A549 treated with RU486 at 1 μM for 4 hours (cell line): ENCODE measurements at places on chromosomes 11 and 22. TPM values are rescaled to one million over a fixed set of nuclear protein-coding genes. Genes with fewer than 3 reads are reported as not detected.

Gene ZPR1
- total RNA-seq: 51.3 to 65.0 TPM (median 56.8 TPM) in 5 replicates

Gene KCNJ1
- total RNA-seq: not detected in 5 replicates

Gene C11orf87
- total RNA-seq: 0.02 to 0.03 TPM in 2 of 5 replicates, not detected in the others

Gene RFPL2
- 0.09 to 0.23 TPM (median 0.13 TPM) in 4 of 5 replicates, not detected in the other for total RNA-seq

Gene IL18
- total RNA-seq: 62.5 to 98.1 TPM (median 93.9 TPM) in 5 replicates

Gene BARX2
- not detected in 5 replicates for total RNA-seq

Gene OR52A1
- not detected in 5 replicates for total RNA-seq

Gene CALCB
- total RNA-seq: 0.08 to 0.09 TPM in 2 of 5 replicates, not detected in the others

Gene SYCE3
- total RNA-seq: 0.56 to 0.66 TPM (median 0.58 TPM) in 3 of 5 replicates, not detected in the others

Gene C1QTNF5
- total RNA-seq: not detected in 5 replicates

Gene LARGE2
- total RNA-seq: 1.4 to 3.5 TPM (median 2.6 TPM) in 5 replicates

Gene CDHR5
- total RNA-seq: 0.05 to 0.14 TPM in 2 of 5 replicates, not detected in the others

Gene DERL3
- total RNA-seq: 0.36 to 1.3 TPM (median 0.61 TPM) in 5 replicates

Gene B3GAT3
- total RNA-seq: 38.7 to 56.9 TPM (median 51.6 TPM) in 5 replicates

Gene SPA17
- total RNA-seq: 16.4 to 29.5 TPM (median 20.7 TPM) in 5 replicates

Gene OR5B2
- not detected in 5 replicates for total RNA-seq

Gene ART5
- total RNA-seq: 0.17 to 0.32 TPM (median 0.29 TPM) in 5 replicates

Gene CASP5
- not detected in 5 replicates for total RNA-seq

Gene ART1
- total RNA-seq: not detected in 5 replicates

Gene GGTLC3
- not detected in 5 replicates for total RNA-seq

Gene SULT4A1
- not detected in 5 replicates for total RNA-seq

Gene KCTD21
- total RNA-seq: 5.9 to 8.0 TPM (median 7.5 TPM) in 5 replicates

Gene C11orf65
- 0.20 to 0.65 TPM in 2 of 5 replicates, not detected in the others for total RNA-seq

Gene DEAF1
- 26.8 to 38.2 TPM (median 36.6 TPM) in 5 replicates for total RNA-seq

Gene PLA2G3
- not detected in 5 replicates for total RNA-seq

Gene ATXN10
- total RNA-seq: 106 to 132 TPM (median 115 TPM) in 5 replicates

Gene KRTAP5-9
- total RNA-seq: not detected in 5 replicates

Gene SVIP
- total RNA-seq: 10.6 to 16.4 TPM (median 15.4 TPM) in 5 replicates

Gene UCP2
- 69.6 to 84.6 TPM (median 79.5 TPM) in 5 replicates for total RNA-seq

Gene SMTNL1
- total RNA-seq: not detected in 5 replicates

Gene C22orf23
- 0.20 to 0.37 TPM (median 0.32 TPM) in 5 replicates for total RNA-seq

Gene EFEMP2
- total RNA-seq: 0.45 to 0.88 TPM (median 0.85 TPM) in 5 replicates

Gene OR5J2
- total RNA-seq: not detected in 5 replicates

Gene MICAL2
- 81.2 to 108 TPM (median 90.8 TPM) in 5 replicates for total RNA-seq

Gene BAIAP2L2
- 3.2 to 4.9 TPM (median 4.4 TPM) in 5 replicates for total RNA-seq

Gene MYBPC3
- 0.06 to 0.13 TPM (median 0.08 TPM) in 5 replicates for total RNA-seq

Gene C11orf91
- total RNA-seq: 0.50 to 1.3 TPM (median 0.98 TPM) in 5 replicates

Gene MAP6
- 1.5 to 2.0 TPM (median 1.7 TPM) in 5 replicates for total RNA-seq

Gene FAT3
- 0.08 to 0.72 TPM (median 0.49 TPM) in 5 replicates for total RNA-seq

Gene TRIM51G
- total RNA-seq: not detected in 5 replicates

Gene KRTAP5-2
- total RNA-seq: not detected in 5 replicates

Gene TPH1
- 0.01 to 0.14 TPM (median 0.02 TPM) in 3 of 5 replicates, not detected in the others for total RNA-seq

Gene OR51B4
- total RNA-seq: not detected in 5 replicates

Gene CCDC15
- 0.39 to 0.71 TPM (median 0.55 TPM) in 5 replicates for total RNA-seq

Gene OTOG
- not detected in 5 replicates for total RNA-seq

Gene APOL5
- total RNA-seq: not detected in 5 replicates

Gene KIAA1671
- 7.1 to 9.9 TPM (median 9.7 TPM) in 5 replicates for total RNA-seq

Gene TMEM151A
- total RNA-seq: 1.6 to 4.3 TPM (median 3.9 TPM) in 5 replicates

Gene MUC15
- not detected in 5 replicates for total RNA-seq

Gene GLYATL1
- not detected in 5 replicates for total RNA-seq
